AG04450 (cell line): ENCODE measurements at places on chromosomes 5 and 9.

GRCh38 chr5:98786191-98786853 lies 12.9 kb downstream of the RGMB start:
- no peak for DNase-seq

DNA sequence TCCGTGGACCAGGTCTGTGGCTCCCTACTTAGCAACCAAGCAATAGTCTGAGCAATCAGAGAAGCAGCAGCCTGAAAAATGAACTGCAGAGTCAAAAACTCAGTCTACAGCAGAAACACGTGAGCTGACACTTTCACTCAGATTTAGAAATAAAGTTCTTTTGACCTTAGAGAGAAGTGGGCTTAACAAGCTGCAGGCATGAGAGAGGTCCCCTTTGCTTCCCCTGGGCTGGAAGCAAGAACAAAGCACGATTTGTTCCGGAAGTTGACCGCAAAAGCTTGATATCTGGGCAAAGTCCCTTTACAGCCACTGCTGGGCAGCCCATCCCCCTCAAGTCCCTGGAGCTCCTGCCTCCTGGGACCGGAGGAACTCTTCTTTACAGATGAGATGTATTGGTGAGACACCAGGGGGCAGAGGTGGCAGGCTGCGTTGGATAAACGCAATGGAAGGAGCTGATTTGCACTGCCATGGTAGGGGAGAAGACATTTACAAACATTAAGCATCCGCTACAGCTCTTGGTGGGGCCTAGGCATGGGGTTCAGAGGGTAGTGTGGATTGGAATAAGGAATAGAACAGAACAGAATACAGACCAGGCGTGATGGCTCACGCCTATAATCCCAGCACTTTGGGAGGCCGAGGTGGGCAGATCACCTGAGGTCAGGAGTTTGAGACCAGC lies 5.8 kb upstream of the SOWAHA start:
- no peak for DNase-seq

DNA sequence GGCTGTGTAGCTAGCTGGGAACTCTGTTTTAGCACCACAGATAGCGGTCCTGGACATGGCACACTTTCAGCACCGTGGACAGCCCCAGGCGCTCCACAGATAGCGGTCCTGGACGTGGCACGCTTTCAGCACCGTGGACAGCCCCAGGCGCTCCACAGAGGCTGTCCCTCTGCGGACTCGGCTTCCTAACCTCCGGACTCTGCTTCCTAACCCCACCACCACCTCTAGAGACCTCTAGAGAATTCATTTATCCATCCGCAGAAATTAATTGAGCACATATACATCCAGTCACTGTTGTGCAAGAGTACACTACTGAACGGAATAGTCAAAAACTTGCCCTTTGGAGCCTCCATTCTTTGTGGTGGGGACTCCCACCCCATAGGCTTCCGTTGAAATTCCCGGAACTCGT lies 27.4 kb downstream of the UNC5A start:
- DNase-seq: peak; percentile 53

GRCh38 chr9:92947268-92948037 lies at the start of gene FGD3:
TSS of gene FGD3 (plus strand) at chr9:92947523. CDS start at chr9:92976257, 28,734 bp downstream.
- DNase-seq: no peak

GRCh38 chr5:55102348-55102747 lies at the start of gene GZMA:
TSS of gene GZMA (plus strand) at chr5:55102646. CDS start at chr5:55102683, 37 bp downstream.
- no peak for DNase-seq

GRCh38 chr5:173786286-173787187 lies 101.6 kb upstream of the CPEB4 start:
- DNase-seq: no peak

- DNase-seq: no peak
Measured at GRCh38 chr5:5497152-5497788, 74.8 kb downstream of the ICE1 start.

- DNase-seq: no peak
Measured at GRCh38 chr5:10161778-10162177, 87.9 kb downstream of the ATPSCKMT start.

DNA sequence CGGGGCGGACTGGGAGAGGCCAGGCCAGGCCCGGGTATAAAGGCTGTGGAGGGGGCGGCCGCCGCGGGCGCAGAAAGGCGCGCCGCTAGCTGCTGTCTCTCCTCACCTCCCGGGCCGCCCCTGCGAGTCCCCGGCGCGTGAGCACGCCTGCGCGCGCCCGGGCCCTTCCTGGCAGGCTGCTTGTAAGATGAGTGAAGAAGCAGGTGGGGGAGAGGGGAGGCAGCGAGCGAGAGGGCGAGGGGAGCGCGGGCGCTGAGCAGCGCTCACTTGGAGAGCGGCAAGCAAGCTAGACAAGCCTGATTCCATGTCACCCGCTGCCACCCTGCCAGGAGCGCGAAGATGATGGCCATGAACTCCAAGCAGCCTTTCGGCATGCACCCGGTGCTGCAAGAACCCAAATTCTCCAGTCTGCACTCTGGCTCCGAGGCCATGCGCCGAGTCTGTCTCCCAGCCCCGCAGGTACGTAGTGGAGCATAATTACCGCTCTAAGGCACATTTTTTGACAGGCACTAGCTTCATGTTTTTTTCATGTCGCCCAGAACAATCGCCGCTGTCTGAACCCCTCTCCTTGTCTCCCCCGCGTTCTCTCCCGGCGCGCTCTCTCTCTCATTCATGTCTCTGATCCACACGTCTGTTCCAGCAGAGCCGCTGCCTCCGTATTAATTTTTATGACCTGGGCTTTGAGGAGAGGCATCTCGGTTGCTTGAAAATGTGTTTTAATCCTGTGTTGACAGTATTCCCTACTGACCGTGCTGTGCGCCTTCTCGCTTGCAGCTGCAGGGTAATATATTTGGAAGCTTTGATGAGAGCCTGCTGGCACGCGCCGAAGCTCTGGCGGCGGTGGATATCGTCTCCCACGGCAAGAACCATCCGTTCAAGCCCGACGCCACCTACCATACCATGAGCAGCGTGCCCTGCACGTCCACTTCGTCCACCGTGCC lies at the start of gene POU4F3:
POU4F3 (plus strand) TSS at position 66 of the 941 bp plus-strand sequence; CDS start at position 340, 274 bp downstream.
- no peak for DNase-seq

- DNase-seq: no peak
Measured at GRCh38 chr5:140176031-140176387, 1.0 kb downstream of the CYSTM1 start.

GRCh38 chr5:136046246-136046645 lies 17.5 kb downstream of the TGFBI start:
- no peak for DNase-seq

GRCh38 chr5:172142709-172143215 lies 45.3 kb downstream of the STK10 start:
- DNase-seq: no peak

- DNase-seq: no peak
Measured at GRCh38 chr9:7456793-7457530, 342.6 kb downstream of the DMAC1 start.
